ENCODE measurements at places on chromosomes 7 and 10.

GRCh38 chr7:40747856-40748255 lies 613.1 kb downstream of the SUGCT start:
- DNase-seq = no peak

GRCh38 chr7:44315301-44315903 lies 10.0 kb downstream of the CAMK2B start:
- DNase-seq = no peak

- DNase-seq = no peak
These were observed 873.9 kb downstream of the GRID1 start for GRCh38 chr10:85492684-85493083.

DNA sequence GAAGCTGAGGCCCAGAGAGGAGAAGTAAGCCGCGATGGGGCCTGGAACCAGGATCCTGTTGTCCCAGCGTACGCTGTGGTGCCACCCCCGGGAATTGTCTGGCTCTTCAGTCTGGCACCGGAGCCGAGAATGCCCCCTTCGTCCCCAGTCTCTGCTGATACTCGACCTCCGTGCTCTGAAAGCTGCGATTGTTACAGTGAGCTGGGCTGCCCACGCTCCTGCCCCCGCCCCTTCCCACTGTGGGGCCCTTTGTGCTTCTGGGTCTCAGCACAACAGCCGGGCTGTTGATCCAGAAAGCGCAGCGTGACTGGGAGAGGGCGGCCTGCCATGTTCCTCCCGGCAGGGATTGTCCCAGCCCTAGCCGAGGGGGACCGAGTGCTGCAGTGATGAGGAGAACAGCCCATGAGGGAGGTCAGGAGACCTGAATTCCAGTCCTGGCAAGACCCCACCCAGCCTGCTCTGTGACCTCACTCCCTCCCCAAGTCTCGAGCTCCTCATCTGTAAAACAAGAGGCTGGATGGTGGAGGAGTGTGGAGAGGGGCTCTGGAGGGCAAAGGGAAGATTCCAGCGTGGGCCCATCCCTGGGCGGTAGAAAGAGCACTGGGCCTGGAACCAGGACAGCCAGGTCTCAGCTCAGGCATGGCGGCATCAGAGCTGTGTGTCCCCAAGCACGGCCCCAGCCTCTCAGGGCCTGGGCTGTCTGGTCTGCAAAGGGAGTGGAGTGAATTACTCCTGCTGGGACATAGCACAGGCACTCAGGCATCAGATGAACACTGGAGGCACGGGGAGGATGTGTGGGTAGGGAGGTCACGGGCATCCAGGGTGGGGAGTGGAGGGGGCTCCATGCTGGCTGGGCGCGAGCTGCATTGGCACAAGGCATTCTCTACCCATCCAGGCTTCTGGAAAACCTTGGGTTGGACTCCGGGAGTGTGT lies 43.6 kb downstream of the TSPAN15 start:
- no peak for DNase-seq

- DNase-seq = no peak
These were observed 4.5 kb upstream of the NPY start for GRCh38 chr7:24279512-24279911.

GRCh38 chr7:100048680-100049079 lies 894 bp upstream of the ZSCAN21 start:
- no peak for DNase-seq

- DNase-seq = no peak
These were observed 13.5 kb upstream of the TSPAN13 start for GRCh38 chr7:16739863-16740622.

DNA sequence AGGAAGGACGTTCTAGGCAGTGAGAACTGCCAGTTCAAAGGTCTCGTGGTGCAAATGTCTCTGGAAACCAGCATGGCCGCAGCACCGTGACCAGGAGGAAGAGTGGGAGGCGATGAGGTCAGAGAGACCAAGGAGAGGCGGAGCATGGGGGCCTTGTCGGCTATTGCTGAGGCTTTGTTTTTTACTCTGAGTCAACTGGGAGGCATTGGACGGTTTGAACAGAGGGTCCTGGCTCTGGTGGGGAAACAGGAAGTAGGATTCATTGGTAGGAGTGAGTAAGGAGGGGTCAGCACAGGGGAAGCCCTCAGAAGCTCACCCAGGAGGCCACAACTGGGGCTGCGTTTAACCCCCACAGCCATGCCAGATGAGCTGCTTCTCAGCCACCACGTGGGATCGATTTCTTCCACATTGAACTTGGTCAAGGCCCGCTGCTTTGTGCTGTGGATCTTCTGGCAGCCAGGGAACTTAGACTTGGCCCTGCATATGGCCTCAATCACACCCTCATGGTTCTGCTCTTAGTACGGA lies 22.2 kb upstream of the SH2B2 start:
- no peak for DNase-seq

GRCh38 chr7:152523916-152524315 lies 88.1 kb upstream of the KMT2C start:
- DNase-seq = no peak

GRCh38 chr7:134784251-134785049 lies 5.0 kb downstream of the CALD1 start:
- DNase-seq = no peak

GRCh38 chr7:5489991-5490536 lies 66.4 kb upstream of the TNRC18 start:
- no peak for DNase-seq

- no peak for DNase-seq
These were observed 195.8 kb upstream of the HABP2 start for GRCh38 chr10:113356794-113357680.

DNA sequence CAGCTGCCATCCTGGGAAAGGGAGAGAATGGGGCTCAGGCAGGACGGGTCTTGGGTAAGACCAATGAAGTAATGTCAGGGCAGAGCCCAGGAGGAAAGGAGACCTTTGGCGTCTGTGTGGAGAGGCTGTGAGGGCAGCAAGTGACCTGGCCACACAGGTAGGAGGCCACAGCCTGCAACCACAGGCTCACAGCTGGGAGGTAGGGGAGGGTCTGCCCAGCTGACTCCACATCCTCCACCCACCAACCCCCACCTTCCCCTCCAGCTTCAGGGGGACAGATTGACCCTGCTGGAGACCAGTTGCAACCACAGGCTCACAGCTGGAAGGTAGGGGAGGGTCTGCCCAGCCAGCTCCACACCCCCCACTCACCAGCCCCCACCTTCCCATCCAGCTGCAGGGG lies 262.2 kb upstream of the TCERG1L start:
- no peak for DNase-seq

DNA sequence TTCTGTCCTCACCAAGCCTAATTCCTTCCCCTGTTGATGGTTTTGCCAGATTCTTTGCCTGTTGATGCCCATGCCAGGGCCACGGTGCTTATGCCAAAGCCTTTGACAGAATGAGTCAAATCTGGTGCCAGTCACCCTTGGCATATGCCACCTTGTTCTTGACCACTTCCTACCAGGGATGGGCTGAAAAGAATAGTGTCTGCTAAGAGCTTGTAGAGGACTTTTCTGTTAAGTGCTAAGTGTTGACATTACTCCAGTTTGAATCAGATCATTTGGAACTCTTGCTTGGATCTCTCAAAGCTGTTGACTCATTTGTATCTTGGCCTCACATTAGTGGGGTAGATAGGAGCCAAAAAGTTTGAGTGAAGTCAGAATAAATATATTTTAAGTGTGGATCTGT lies 661.2 kb downstream of the AUTS2 start:
- no peak for DNase-seq

GRCh38 chr7:98211676-98212531 lies 665 bp downstream of the BHLHA15 start:
- DNase-seq = no peak

- no peak for DNase-seq
These were observed 196.8 kb upstream of the POT1 start for GRCh38 chr7:125126376-125126775.

GRCh38 chr10:70492786-70493659 lies 14.5 kb downstream of the PALD1 start:
- no peak for DNase-seq

DNA sequence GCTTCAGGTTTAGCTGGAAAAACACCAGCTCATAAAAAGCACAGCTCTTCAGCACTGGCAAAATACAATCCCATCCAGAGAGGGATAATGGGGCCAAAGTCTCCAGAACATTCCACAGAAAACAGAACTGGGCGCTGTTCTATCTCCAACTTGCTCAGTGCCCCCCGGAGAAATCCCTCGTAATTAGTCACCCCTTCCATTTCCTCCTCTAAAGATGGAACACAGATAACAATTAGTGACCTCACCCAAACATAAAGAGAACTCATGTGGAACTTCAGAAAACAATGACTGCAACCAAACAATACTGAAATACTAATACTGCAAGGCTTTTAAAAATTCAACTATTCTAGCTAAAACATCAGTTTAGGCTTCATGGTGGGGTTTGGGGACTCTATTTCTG lies 46.3 kb downstream of the KIAA1549 start:
- no peak for DNase-seq

- DNase-seq = no peak
These were observed 40.2 kb downstream of the TCERG1L start for GRCh38 chr10:131271195-131271880.

- no peak for DNase-seq
These were observed 93.0 kb upstream of the NPS start for GRCh38 chr10:127456122-127456521.

DNA sequence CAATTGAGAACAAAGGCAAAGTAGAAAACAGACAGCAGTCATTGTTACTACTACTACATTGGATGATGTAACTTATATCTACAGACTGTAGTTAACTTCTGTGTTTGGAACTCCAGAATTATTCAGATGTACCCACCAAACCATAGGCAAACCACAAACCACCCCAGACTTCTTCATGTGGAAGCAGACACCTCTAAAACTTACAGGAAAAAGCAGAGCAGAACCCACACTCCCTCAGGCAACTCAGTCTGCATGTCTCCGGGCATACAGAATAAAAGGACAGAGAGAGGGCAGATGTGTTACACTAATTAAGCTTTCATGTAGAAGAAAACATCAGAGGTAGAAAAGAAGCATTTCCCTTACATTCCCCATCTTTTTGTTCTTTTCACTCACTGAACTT lies 9.0 kb downstream of the LSM5 start:
- DNase-seq = no peak

DNA sequence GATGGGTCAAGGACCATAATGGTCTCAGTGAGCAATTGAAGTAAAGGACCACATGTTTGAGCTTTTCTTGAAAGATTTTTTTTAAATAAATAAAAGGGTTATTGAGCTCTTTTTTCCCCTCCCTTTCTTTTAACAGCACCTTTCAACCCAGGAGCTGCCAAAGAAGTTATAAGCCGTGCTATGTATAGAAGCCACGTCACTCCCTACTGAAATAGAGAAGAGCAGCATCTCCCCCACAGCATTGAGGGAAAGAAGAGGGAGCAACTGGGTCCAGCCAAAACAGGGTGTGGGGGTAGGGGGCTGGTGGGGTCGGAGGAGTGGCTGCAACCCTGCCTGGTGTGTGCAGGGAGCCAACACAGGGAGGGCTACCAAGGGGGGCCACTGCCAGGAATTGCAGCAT lies 227.2 kb downstream of the PLXNA4 start:
- DNase-seq = no peak

GRCh38 chr10:113131613-113132261 lies 181.7 kb downstream of the TCF7L2 start:
- no peak for DNase-seq

- DNase-seq = no peak
These were observed 21.1 kb upstream of the FOXI2 start for GRCh38 chr10:127715782-127716378.

GRCh38 chr7:7922684-7923385 lies 45.8 kb upstream of the GLCCI1 start:
- no peak for DNase-seq

DNA sequence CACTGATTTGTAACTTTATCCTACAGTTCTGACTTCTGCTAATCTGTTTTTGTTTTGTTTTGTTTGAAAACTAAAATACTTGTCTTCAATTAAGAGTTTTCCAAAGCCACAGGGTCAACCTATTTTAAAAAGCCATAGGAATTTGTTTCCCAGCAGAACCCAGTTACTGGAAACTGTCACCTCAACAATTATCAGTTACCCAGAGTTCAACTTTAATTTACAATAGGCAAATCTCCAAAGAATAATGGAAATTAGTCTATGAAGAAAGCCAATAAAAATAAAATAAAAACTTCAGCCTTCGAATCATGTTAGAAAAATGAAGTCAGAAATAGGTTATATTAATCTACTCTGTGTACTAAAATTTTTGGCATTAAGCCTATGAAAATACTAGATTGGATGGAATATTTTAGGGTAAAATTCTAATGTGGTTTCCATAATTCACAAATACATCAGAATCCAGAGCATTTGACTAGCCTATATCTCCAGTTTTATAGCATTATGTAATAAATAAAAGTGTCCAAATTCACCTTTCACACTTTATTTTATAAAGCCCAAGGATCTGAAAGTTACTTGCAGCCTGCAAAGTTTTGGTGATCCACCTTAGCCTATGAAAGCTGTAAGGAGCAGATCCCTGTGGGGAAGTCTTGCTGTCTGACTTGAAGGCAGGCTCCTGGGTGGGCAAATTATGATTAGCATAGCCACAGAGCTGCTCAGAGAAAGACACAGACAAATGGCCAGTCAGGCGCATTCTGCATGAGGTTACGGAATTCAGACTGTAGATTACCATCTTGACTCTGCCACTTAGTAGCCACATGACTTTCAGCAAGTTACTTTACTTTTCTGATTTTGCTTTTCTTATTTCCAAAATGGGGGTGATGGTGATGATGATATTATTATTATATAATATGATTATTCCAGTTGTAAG lies 250.0 kb upstream of the HGF start:
- no peak for DNase-seq

DNA sequence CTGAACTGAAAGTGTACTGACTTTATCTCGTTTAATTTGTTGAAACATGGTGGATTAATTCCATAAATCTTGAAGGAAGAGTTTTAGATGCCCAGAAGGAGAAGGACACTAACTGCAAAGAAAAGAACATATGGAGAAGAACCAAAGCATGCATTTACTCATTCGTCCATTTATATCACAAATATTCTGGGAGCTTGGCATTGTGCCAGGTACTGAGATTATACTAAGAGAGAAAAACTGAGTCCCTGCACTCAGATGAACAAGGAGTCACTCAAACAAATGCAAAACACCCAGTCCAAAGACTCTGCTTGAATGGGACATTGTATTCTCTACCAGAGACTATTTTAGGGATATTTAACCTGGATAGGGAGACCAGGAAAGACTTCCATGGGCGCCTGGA lies 588.0 kb upstream of the MGMT start:
- no peak for DNase-seq

DNA sequence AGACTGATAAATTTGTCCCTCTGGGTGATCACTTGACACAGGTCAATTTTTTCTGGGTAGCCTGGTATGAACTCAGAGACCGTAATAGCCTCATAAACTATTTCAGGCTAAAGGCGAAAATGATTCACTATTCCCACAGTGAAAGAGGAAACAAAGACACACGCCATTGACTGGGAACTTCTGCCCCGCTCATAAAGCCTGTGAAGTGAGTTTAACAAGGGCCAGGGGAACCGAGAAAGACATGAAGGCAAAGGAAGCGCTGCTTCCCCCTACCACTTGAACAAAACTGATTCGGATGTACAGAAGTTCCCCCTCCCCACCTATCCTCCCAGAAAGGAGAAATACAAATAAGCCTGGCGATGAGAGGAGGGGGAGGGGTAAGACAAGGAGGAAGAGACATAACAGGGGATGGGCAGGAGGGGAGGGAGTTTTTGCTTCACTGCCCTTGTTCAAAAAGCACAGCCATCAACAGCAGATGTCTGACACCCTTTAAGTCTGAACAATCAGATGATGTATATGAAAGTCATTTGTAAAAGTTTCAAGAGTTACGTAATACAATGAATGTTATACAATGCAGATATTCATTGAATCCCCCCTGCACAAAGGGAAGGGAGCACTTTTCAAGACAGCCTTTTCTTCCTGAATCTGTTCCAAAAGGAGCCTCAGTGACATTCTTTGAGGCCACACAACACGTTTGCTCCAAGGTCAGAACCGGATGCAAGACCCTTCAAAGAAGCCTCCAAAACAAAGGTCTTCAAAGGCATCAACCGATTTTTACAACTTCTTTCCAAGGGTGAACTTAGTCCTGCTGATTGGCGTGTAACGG lies 734 bp downstream of the ABCB4 start:
- no peak for DNase-seq
